ENCODE measurements at places on chromosomes 3 and 15.

- DNase-seq: no peak
Measured at GRCh38 chr3:158494673-158495072, 76.3 kb upstream of the MLF1 start.

GRCh38 chr3:113505867-113506266 is 9.1 kb downstream of the SPICE1 start:
- DNase-seq: no peak

GRCh38 chr3:114392831-114393230 is 99.0 kb downstream of the TIGIT start:
- DNase-seq: no peak

- no peak for DNase-seq
Measured at GRCh38 chr3:15633766-15634598, 32.4 kb downstream of the BTD start.

Measured in HuH-7 (cell line).